ENCODE measurements at places on chromosomes 7 and 10. TPM values are rescaled to one million over a fixed set of nuclear protein-coding genes. Genes with fewer than 3 reads are reported as not detected.

Gene C10orf53
- total RNA-seq, result not detected

Gene CALY
- total RNA-seq, result not detected

Gene IL6
- 23.7 TPM for total RNA-seq

Gene CYP26C1
- total RNA-seq, result 0.80 TPM

Gene GHRHR
- total RNA-seq, result not detected

Gene WNT16
- not detected for total RNA-seq

Gene AKR1D1
- total RNA-seq, result not detected
